Stimulated activated CD4-positive, alpha-beta T cell treated with anti-CD3 and anti-CD28 coated beads, Interleukin-1b, Interleukin-23, amount 100 ng/mL, for 48 hours (primary cell): ENCODE measurements at places on chromosomes 7 and 10.

- DNase-seq, result no peak
Observed at GRCh38 chr10:44264244-44264643, 120.7 kb downstream of the CXCL12 start.

DNA sequence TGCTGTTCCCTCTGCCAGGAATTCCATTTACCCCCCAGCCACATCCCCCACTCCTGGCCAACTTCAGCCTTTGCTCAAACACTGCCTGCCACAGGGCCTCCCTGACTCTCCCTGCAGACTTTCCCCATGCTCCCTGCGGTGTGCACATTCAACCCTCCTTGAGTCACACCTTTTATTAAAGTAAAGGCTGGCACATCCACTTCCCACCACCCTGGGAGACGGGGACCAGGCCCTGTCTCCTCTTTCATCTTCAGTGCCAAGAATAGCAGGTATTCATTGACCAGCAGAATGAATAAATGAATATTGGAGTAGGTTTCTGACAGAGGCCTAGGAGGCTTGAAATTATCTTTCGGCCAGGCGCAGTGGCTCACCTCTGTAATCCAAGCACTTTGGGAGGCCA is 91.4 kb downstream of the GRK5 start:
- no peak for DNase-seq

DNA sequence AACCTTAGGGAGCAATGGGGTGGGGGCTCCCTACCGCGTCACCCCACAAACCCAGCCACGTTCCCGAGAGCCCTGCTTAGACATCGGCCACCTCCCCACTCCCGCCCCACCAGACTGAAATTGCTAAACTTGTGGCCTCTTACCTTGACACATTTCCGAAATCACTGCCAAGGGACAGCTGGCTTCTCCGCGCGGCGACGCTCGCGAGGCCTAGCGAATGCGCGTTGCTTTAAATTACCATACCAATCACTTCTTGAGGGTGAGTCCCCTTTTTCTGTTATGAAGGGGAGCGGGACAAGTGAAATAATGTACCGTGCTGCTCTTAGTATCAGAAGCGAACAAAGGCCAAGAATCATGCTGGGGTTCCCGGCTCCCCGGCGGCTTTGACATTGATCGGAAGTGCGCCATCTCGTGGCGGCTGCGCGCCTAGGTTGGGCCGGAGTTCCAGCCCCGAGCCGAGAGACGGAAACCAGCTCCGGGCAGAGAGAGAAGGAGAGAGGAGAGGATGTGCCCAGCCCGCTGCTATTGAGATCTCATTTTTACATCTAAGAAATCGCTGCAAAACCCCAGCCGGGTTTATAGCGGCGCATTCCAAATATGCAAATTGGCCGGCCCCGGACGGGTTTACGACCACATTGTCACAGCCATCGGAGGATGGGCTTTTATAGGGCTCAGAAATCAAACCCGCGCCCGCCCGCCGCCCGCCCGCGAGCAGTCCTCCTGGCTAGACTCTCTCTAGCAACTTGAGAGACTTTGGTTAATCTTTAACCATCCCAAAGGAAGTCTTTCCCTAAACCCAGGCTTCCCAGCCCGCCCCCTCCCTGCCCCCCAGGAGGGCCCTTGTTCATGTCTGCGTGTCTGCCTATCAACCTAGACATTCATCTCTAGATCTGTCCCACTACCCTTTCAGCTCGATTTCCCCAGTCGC is 5.3 kb downstream of the HOXA11 start:
- peak; percentile 46 for DNase-seq

GRCh38 chr10:104488439-104488832 is 134.8 kb downstream of the CFAP58 start:
- DNase-seq, result no peak

DNA sequence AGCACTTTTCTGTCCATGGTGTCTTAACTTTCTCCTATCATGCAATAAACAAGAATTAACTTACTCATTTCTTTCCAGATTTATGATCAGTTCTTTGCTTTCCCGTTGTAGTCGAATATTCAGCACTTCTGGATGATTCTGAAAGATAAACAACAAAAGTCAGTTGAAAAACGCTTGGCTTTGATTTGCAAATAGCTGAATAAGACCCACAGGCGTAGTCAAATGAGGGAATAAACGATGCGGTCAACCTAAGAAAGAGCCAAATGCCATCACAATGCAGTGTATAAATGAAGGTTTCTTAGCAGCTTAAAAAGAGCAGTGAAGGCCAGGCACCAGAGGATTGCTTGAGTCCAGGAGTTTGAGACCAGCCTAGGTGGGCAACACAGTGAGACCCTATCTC is 109.4 kb downstream of the ADAM12 start:
- DNase-seq, result no peak

GRCh38 chr7:112307506-112307905 is 101.0 kb downstream of the ZNF277 start:
- no peak for DNase-seq

GRCh38 chr10:124892905-124893304 is 49.0 kb upstream of the ZRANB1 start:
- no peak for DNase-seq

DNA sequence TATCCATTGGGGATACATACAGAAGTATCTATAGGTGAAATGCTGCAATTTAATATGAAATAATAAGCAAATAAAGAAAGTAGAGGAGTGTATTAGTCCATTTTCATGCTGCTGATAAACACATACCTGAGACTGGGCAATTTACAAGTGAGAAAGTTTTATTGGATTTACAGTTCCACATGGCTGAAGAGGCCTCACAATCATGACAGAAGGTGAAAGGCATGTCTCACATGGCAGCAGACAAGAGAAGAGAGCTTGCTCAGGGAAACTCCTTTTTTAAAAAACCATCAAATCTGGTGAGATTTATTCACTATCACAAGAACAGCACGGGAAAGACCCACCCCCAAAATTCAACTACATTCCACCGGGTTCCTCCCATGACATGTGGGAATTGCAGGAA is 82.8 kb upstream of the TRIM24 start:
- DNase-seq, result no peak

GRCh38 chr7:133109816-133110215 is 27.9 kb upstream of the CHCHD3 start:
- no peak for DNase-seq

GRCh38 chr7:29892231-29892630 is 85.9 kb downstream of the WIPF3 start:
- no peak for DNase-seq

- no peak for DNase-seq
Observed at GRCh38 chr7:37550872-37551271, 102.2 kb upstream of the ELMO1 start.

GRCh38 chr10:128263891-128264688 is 137.9 kb upstream of the MKI67 start:
- peak; percentile 47 for DNase-seq

- DNase-seq, result no peak
Observed at GRCh38 chr7:657565-658119, 68.9 kb upstream of the DNAAF5 start.

GRCh38 chr10:69574571-69574978 is 1.4 kb upstream of the NEUROG3 start:
- DNase-seq, result no peak

DNA sequence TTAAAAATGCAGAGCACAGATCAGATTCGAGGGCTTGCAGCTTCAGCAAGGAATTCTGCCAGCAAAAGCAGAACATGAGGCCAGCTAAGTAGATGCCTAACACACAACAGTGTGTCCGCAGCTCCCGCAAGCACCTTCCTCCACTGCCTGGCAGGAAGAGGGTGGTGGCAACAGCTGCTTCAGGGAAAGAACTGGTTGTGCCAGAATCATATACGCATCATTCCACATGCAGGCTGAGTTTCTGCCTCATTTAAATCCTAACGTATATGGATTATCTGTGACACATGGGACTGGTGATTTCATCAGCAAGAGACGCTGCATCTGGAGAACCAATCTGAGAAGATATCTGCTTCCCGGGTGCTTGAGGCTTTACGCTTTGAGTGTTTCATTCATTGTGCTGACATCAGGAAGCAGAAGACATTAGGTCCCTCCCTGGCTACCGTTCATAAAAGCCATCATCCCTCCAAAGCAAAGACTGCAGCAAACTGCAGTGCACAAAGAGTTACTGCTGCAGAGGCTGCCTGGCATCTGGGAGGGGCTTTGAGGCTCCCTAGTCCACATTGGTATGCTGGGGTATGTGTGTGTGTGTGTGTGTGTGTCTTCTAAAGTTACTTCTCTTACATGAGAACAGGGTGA is 78.8 kb downstream of the FAM13C start:
- no peak for DNase-seq

GRCh38 chr7:103762877-103763276 is 226.6 kb downstream of the RELN start:
- DNase-seq, result no peak

DNA sequence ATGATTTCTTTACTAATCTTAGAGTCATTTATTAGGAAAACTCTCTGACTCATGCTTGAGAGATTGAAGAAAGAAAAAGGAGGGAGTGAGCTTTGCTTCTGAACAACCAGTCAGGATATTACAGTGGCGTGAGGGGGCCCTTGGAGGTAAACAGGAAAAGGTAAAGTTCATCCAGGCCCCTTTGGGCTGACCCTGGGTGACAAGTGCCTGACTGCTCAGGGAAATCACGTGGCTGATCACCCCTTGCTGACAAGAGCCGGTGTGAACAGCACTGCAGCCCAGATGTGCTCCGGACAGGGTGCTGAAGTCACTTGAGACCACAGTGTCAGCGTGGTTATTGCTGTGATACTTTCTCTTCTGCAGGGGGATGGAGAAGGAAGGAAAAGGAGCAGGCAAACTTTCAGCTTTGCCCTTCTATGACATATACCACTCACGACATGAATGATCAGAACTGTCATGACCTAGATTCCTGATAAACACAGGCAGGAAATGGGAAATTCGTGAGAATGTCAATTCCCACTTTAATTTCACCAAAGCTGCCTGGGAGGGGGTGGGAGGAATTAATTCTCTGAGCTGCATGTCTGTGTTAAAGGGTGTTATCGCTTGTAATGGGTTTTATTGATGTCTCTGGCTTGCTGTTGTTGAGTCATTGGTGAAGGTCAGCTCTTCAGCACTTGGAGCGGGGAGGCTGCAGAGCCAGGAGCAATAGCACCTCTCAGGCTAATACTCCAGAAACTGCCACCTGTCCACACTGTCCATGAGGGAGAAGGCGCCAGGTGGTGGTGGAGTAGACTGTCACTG is 139.8 kb upstream of the AOAH start:
- DNase-seq, result peak; percentile 4

GRCh38 chr7:123673752-123674398 is 18.2 kb downstream of the LMOD2 start:
- no peak for DNase-seq

- DNase-seq, result no peak
Observed at GRCh38 chr7:116200963-116201362, 9.4 kb upstream of the TES start.

GRCh38 chr7:148898845-148899484 is 14.9 kb upstream of the EZH2 start:
- no peak for DNase-seq

DNA sequence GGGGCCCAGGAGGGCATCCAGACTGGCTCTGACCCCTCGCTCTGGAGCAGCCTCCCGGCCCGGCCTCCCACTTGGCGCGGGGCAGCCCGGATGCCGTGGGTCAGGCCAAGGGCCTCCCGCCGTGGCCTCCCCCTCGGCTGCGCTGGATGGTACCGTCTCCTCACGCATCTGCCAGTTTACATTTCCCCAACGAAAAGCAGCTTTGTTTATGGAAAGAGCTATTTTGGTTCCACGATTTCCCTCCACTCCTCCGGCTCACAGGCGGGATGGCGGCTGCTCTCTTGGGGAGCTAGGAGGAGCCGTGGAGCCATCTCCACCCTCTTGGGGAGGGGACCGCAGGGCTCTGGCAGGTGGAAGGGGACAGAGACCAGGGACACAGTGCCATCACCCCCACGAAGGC is 93.2 kb upstream of the MYL10 start:
- DNase-seq, result no peak

GRCh38 chr10:63219749-63220148 is 86.6 kb downstream of the NRBF2 start:
- no peak for DNase-seq

GRCh38 chr7:82275342-82275741 is 168.2 kb downstream of the CACNA2D1 start:
- no peak for DNase-seq

- DNase-seq, result no peak
Observed at GRCh38 chr10:49335364-49335972, 36.5 kb downstream of the C10orf71 start.

DNA sequence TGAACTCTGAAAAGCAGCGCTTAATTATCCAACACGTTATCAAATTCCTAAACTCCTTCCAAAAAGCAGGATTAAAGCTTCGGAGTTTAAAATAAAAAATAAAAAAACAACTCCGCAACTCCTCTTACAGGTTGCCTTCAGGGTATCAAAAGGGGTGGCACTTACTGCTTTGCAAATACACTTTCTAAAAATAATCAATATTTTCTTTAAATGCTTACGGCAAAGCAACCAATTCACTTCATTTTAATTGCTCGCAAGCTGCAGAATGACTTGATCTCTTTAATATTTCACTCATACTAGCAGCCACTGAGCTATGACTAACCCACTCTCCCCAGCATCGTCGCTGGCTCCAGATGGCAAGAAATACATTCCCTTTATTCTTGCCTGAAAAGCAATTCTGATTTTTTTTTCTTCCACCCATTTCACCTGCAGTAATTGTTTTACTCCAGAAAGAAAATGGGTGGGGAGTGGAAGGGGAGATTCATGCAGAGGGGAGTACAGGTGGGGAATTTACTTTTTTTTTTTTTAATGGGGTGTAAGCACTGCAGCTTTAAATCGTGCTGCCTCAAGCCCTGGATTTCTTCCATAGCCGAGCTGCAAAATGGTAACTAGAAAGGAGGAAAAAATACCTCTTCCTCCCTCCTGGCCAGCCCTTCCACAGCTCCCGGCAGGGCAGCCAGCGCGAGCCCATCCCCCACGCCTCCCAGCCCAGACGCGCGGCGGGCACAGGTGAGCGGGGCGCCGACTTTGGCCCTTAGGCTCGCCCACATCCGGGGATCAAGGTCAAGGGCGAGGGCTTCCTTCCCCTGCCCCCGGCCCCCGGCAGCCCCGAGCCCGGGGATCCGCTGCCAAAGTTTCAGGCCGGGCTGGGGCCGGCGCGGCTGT is 54.2 kb upstream of the FHIP2A start:
- DNase-seq, result no peak

- DNase-seq, result no peak
Observed at GRCh38 chr7:84139986-84140729, 54.4 kb downstream of the SEMA3A start.

- DNase-seq, result no peak
Observed at GRCh38 chr10:126288547-126289493, 99.5 kb downstream of the ADAM12 start.

GRCh38 chr7:155263581-155264143 is 34.0 kb upstream of the INSIG1 start:
- no peak for DNase-seq
